Breast epithelium (tissue), 4 donors: ENCODE measurements at places on chromosomes 3 and 15. TPM values are rescaled to one million over a fixed set of nuclear protein-coding genes. Genes with fewer than 3 reads are reported as not detected.
A peak's percentile ranks its signal among the peaks of the same experiment; 100 is the strongest.

- H3K4me3 ChIP-seq, result peak overlapping the region; percentile 60
- H3K27me3 ChIP-seq, result no peaks in the 10 kb centered on the region
- H3K4me1 ChIP-seq, result peaks cover 12% of the 10 kb centered on the region
- DNase-seq, result no peak
- H3K36me3 ChIP-seq, result no peaks in the 10 kb centered on the region
Observed at GRCh38 chr3:184604039-184604601, 42.5 kb downstream of the EPHB3 start.

- H3K27me3 ChIP-seq, result no peaks in the 10 kb centered on the region
- no peaks in the 10 kb centered on the region for H3K4me1 ChIP-seq
- H3K4me3 ChIP-seq, result no peak overlapping the region
- H3K36me3 ChIP-seq, result no peaks in the 10 kb centered on the region
- DNase-seq, result no peak
- H3K27ac ChIP-seq, result no peak overlapping the region
Observed at GRCh38 chr15:62449638-62450037, 284.6 kb upstream of the C2CD4B start.

DNA sequence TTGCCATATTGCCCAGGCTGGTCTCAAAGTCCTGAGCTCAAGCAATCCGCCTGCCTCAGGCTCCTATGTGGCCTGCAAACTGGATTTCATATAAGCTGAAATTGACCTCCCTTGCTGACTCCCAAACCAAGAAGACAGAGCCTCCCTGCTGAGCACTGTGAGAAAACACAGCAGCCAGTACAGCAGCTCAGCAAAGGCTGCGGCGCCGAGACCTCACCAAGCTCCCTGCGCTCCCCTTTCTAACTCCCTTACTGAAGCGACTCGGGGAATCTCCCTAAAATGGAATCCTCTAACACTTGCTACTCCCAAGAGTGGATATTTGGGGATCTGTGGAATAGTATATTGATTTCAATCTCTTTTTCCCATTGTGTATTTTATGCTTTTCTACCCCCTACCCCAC is 34.6 kb downstream of the MUC20 start:
- no peaks in the 10 kb centered on the region for H3K36me3 ChIP-seq
- DNase-seq, result no peak
- peaks cover 13% of the 10 kb centered on the region for H3K27me3 ChIP-seq
- peaks cover 9% of the 10 kb centered on the region for H3K4me1 ChIP-seq

GRCh38 chr3:197446700-197447056 is 109.1 kb downstream of the BDH1 start:
- H3K4me1 ChIP-seq, result no peaks in the 10 kb centered on the region
- no peak for DNase-seq
- no peak overlapping the region for H3K4me3 ChIP-seq
- H3K36me3 ChIP-seq, result no peaks in the 10 kb centered on the region
- no peak overlapping the region for H3K27ac ChIP-seq
- no peaks in the 10 kb centered on the region for H3K27me3 ChIP-seq

GRCh38 chr3:51966922-51967383 is 301 bp downstream of the PCBP4 start:
- peaks cover 15% of the 10 kb centered on the region for H3K4me1 ChIP-seq
- no peaks in the 10 kb centered on the region for H3K36me3 ChIP-seq
- no peaks in the 10 kb centered on the region for H3K27me3 ChIP-seq
- DNase-seq, result no peak

- H3K27ac ChIP-seq, result peak overlapping the region; percentile 16
- H3K4me3 ChIP-seq, result no peak overlapping the region
- DNase-seq, result no peak
- H3K27me3 ChIP-seq, result no peaks in the 10 kb centered on the region
Observed at GRCh38 chr3:113174801-113175485, 36.4 kb upstream of the BOC start.

GRCh38 chr3:169362868-169363267 is 300.6 kb downstream of the MECOM start:
- H3K36me3 ChIP-seq, result no peaks in the 10 kb centered on the region
- H3K4me3 ChIP-seq, result no peak overlapping the region
- H3K27ac ChIP-seq, result no peak overlapping the region

Gene SOX14
- not detected for total RNA-seq

Gene LARP6
- 18.6 TPM for total RNA-seq

Gene SLC15A2
- 4.1 TPM for total RNA-seq
